Mucosa of descending colon (tissue), 3 donors: ENCODE measurements at places on chromosomes 3 and 15. TPM values are rescaled to one million over a fixed set of nuclear protein-coding genes. Genes with fewer than 3 reads are reported as not detected.

GRCh38 chr3:186138272-186138981 is 29.5 kb upstream of the ETV5 start:
- DNase-seq: no peak

DNA sequence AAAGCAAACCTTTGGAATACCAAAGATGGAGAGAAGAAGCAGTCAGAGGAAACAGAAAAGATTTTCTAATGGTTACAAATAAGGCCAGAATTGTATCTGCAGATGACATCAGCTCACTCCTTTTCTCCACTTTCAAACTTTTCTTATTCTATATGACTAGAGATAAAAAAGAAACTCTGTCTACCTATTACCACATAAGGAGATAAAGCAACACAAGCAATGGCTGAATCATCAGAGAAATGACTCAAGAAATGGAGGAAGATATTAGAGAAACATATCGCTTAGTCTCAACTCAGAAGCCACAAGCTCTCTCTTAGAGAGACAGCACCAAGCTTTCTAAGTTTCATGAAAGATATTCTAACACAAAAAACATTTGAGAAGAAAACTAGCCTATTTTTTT is 784.0 kb downstream of the ZPLD1 start:
- no peak for DNase-seq

GRCh38 chr3:42853739-42854302 is 21.9 kb downstream of the CYP8B1 start:
- DNase-seq: no peak

DNA sequence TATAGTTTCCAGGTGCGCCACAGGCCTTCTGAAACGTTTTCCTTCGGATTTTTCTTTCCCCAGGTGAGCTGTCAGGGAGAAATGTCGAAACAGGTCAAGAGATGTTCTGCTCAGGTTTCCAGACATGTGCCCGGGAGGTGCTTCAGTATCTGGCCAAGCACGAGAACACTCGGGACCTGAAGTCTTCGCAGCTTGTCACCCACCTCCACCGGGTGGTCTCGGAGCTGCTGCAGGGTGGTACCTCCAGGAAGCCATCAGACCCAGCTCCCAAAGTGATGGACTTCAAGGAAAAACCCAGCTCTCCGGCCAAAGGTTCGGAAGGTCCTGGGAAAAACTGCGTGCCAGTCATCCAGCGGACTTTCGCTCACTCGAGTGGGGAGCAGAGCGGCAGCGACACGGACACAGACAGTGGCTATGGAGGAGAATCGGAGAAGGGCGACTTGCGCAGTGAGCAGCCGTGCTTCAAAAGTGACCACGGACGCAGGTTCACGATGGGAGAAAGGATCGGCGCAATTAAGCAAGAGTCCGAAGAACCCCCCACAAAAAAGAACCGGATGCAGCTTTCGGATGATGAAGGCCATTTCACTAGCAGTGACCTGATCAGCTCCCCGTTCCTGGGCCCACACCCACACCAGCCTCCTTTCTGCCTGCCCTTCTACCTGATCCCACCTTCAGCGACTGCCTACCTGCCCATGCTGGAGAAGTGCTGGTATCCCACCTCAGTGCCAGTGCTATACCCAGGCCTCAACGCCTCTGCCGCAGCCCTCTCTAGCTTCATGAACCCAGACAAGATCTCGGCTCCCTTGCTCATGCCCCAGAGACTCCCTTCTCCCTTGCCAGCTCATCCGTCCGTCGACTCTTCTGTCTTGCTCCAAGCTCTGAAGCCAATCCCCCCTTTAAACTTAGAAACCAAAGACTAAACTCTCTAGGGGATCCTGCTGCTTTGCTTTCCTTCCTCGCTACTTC is 3.8 kb downstream of the BHLHE40 start:
- DNase-seq: no peak

- DNase-seq: no peak
These were observed 257.8 kb downstream of the CDIN1 start for GRCh38 chr15:36837246-36837645.

DNA sequence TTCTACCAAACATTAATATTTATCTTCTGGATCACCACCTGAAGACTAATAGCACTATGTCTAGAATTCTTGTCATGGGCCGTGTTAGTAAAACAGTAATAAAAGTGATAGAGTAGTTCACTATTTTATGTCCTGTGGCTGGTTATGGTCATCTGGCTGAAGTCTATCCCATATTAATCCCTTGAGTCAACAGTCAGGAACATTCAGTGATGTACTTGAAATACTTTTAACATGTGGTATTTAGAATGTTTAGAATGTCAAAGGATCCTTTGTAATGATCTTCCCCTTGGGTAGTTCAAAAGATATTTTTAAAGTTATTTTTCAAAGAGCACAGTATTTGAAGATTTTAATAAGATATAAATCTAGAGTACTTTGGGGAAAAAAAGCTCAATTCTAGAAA is 117.0 kb downstream of the MBNL1 start:
- no peak for DNase-seq

- no peak for DNase-seq
These were observed 1165.1 kb downstream of the ROBO2 start for GRCh38 chr3:78204977-78205376.

DNA sequence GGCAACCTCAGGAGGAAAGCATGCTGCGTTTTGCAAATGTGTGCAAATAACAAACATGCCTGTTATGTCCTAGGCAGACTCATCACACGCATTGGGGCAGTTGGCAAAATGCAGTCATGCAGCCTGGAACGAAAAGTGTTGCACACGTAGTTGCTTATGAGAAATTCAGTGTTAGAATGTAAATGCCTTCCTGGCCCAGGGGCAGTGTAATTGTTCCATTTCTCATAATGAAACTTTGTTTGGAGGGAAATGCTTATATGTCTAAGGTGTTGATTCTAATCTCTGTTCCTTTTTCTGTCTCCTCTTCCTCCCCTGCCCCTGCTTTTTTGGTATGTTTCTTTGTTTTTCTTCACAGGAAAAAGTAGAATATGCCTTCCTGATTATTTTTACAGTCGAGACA is 156.0 kb downstream of the CACNA1D start:
- no peak for DNase-seq

DNA sequence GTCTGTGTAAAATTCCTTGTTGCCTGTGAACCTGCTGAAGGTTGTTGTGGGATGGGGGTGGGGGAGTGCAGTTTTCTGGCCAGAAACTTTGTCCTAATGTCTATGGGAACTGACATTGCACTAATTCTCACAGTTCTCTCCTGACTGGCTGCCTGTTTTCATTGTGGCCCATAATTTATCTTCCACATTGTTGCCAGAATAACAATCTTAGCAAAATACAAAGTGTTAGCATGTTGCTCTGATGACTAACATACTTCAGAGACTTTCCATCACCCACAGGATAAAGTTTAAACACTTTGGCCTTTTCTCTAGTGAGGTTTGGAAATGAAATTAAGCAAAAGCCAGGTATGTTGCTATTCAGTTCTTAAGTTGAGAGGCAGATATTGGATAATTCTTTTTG is 81.4 kb upstream of the TBC1D5 start:
- no peak for DNase-seq

DNA sequence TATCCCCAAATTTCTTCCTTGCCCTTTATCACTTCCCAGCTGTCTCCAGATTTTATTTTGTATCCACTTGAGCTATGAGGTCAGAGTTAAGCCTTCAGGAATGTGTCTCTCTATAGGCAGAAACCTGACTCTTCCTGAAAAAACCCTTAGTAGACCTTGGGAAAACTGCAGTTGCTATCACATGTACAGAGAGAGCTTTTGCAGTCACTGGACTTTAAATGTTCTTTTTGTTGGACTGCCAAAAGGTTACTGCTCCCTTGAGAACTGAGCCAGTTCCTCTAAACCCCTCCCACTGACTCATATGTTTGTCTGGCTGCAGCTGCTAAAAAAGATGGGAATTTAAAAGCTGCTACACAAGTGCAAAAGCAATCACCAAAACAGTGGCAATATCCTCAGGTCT is 169.1 kb upstream of the CCDC54 start:
- peak; percentile 25 for DNase-seq

DNA sequence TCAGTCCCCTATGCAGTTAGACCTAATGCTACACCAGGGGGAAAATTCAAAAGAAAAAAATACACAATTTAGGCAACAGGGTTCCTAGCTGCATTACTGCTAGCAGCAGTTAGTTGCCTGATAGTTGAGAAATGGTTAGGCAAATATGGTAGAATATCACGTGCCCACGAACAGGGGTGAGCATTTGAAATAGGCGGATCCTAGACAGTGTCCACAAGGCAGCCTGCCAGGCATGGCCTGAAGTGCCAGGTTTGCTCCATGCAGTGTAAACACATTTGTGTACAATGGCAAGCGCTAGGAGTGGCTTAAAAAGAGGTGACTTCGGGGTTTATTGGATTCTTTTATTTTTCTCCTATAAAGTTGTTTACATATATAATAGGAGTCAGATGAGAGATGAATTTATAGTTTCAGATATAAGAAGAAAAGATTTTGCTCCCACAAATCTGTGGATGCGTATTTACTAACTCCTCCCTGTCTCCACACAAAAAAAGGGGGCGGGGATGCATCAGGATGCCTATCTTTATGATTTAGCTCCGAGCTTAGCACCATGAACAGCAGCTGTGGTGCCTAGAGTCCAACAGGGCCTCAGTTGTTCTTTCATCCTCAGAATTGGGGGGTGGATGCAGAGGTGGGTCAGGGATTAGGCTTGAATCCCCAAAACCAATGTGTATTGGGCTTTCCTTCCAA is 3.9 kb upstream of the TGM4 start:
- DNase-seq: peak; percentile 73

DNA sequence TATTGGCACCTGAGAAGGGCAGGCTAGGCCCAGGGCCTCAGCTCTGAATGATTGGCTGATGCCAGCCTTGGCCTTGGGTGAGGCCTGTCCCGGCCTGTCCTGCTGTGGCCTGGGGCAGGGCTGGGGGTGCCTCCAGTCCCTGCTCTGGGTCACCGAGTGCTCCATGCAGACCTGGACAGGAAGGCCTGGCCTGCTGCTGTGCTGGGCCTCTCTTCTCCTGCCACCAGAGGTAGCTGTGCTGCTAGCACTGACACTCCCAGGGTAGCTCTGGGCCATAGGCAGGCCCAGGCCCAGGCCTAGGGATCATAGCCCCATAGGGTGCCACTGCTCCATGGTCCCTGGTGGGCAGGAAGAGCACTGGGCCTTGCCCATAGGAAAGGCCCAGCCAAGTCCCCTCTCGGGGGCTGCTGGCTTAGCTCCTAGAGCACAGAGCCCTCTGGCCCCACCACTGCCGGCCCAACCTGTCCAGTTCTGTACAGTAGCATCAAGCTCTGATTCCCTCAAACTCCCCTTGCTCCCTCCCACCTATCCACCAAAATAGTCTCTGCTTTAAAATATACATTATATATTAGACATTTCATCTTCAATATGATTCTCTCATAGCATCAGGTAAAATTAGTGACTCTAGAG is 18.2 kb downstream of the ABTB1 start:
- peak; percentile 50 for DNase-seq

DNA sequence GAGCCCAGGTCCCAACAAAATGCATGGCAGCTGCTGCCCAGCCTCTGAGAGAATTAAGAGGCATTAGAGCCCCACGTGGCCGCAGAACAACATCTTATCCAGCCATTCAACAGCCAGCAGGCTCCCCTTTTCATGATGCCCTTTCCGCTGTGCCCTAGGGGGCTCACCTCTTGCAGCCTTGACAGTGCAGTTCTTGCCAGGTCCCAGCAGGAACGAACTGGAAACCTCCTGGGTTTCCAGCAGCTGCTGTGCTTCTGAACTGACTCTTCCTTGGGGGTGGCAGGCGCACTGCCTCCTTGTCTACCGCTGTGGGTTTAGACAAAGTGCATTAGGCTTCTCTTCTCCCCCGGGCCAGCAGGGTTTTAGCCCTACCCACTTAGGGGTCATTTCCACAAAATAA is 85.2 kb downstream of the FAM174B start:
- DNase-seq: no peak

DNA sequence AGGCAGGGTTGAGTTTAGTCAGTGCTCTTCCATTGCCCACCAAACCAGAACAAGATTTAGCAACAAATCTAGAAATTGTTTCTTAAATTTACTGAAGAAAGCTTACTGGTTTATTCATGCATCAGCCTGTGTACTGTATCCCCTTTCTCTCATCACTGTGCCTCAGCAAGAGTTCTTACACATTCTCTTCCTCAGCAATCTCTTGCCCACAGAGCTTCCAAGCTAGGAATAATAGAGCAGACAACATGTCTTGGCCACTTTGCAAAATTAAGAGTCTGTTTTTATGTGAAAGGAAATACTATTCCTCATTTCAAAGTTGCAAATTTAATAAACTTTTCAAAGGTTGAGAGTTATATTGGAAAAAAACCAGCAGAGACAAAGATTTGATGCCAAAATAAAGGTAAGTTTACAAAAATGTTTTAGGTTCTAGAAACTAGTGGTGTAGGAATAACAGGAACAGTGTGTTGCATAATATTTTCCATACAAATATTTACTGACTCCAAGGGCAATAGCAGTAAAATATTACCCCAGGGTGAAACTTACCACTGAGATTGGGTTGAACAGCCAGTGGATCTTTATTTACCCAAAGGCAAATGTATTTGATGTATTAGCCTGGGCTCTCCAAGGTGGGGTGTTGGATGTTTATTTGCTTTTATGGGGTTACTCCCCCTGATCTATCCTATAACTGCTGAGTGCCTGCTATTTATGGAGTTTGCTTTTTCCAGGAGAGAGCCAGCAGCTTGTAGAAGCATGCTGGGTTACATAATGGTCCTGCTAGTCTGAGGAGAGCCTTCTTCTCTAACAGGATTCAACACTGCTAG is 276.7 kb downstream of the ADAMTSL3 start:
- DNase-seq: no peak

DNA sequence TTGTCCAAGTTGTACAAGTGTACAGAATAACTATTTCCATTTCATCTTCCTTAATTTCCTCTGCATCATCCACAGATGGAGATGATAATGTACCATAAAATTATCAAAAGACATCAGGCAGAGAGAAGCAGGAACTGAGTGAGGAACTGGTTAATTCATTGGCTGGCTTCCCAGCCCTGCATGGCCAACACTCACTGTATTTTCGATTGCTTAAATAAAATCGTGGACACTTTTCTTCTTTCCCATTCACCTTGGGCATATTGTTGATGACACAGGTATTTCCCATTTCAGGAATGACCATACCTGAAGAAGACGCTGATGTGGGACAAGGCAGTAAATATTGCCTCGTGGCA is 144.2 kb upstream of the ABHD17C start:
- DNase-seq: no peak

DNA sequence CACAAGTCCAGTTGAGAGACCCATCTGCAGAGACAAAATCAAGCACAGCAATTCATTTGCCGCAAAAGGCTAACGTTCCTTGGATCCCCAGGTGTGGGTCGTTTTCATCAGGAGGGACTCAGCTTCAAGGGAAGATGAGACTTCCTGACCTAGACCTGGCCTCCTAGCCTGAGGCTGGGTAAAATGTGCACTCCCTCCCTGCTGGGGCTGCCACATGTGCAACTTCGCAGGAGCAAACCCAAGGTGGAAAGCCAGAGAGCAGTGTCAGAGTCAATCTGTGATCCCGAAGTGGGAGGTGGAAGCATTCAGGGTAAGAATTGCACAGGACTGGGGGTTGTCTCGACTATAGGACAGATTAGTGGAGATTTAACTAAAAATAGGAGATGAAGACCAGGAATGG is 164.7 kb upstream of the UMPS start:
- no peak for DNase-seq

- no peak for DNase-seq
These were observed 628.3 kb downstream of the ROBO1 start for GRCh38 chr3:79139395-79140068.

The ERICH6 gene
- not detected for total RNA-seq

The NCK1 gene
- 50.1 TPM for total RNA-seq

The C3orf20 gene
- not detected for total RNA-seq

The CLDN11 gene
- total RNA-seq: 5.9 TPM

The KCNAB1 gene
- total RNA-seq: 0.65 TPM

The CPN2 gene
- total RNA-seq: 0.14 TPM

The DUOXA2 gene
- 1.2 TPM for total RNA-seq

The LRRC49 gene
- total RNA-seq: 4.7 TPM
